ENCODE measurements at places on chromosomes 7 and 10.
A peak's percentile ranks its signal among the peaks of the same experiment; 100 is the strongest.

DNA sequence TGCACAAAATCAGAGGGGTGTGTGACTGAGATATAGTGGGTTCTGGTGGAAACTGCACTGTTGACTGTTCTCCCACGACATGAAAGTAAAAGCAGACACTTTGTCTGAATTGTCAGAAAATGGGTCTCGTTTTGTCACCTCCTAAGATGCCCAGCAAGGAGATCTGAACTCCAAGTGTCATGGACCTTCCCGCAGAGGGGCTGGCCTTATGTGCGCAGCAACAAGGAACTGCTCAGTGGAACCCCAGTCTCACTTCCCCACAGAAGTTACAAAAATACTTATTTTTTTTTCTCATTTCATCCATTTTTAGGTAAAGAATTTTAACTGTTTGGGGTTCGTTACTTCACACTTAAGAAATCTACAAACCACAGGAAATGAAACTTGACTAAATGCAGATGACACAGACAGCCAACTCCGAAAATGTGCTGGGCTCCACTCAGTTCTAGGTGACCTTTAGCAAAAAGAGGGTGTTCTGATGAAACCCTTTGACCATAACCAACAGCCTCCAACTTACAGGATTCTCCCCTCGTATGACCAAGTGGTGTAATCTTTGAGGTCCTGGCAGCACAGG, 115.0 kb downstream of the FAM107B start:
- peak; percentile 63 for DNase-seq

- DNase-seq = no peak
These were observed 101.1 kb downstream of the ELAPOR2 start for GRCh38 chr7:86958380-86958779.

DNA sequence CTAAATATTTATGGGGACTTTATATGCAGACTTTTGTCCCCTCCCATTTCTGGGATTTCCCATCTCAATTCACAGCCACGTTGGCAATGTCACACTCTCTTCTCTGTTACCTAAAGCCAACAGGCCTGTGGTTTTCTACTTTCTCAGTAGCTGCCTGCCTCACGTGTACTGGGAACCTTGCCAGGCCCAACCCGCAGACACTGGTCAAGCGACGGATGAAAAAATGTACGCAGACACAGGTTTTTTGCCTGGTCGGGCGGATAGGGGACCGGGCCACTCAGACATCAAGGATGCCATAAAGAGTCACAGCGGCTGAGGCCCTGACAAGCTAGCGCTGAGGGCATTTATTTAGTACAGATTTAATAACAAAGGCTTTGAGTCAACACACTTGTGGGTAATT, 204.4 kb upstream of the DPP6 start:
- no peak for DNase-seq

GRCh38 chr7:2353113-2353935, 1.3 kb upstream of the EIF3B start:
- DNase-seq = no peak

- DNase-seq = no peak
These were observed 85.0 kb upstream of the NAMPT start for GRCh38 chr7:106369816-106370215.

DNA sequence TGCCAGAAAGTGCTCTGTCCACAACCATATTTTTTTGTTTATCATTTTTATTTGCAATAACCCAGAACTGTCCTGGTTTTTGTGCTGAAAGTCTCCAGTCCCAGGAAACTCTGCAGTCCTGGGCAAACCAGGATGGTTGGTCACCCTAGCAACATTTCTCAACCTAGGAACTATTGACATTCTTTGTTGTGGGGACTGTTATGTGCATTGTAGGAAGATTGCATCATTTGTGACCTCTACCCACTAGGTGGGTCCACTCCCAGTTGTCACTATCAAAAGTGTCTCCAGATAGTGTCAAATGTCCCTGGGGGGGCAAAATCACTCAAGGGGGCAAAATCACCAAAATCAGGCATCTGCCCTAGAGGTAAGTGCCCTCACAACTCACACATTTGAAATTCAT, 14.0 kb upstream of the SRI start:
- no peak for DNase-seq

GRCh38 chr10:103745341-103746247, 109.8 kb downstream of the SH3PXD2A start:
- DNase-seq = no peak

- peak; percentile 80 for DNase-seq
These were observed 277.1 kb upstream of the POM121L12 start for GRCh38 chr7:52758356-52758755.

DNA sequence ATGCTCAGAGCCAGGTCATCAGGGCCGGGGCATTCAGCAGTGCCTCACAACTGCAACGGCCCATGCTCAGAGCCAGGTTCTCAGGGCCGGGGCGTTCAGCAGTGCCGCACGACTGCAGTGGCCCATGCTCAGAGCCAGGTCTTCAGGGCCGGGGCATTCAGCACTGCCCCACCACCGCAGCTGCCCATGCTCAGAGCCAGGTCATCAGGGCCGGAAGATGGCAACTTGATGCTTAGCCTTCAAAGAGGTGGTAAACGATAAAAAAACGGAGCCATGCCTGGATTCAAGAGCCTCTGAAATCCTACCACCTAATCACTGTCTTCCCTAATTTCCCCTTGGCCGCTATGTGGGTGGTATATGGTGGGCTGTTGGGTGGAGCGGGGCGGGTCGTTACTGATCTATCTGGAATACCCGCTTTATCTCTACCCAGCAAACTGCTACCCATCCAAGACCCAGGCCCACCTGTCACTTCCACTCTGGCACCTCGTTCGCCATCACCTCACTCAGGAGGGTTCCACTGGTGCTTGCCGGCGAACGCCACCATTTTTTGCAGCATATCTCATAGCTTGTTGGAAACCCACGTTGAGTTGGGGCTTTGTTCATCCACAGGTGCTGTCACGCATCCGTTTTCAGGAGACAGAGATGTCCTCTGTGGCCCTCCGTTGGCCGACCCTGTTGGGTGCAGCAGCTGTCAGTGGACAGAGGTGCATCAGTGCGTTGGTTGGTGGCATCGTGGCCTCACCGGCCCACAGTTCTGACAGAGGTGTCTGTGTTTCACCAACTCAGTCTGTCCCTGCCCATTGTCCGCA, 221.1 kb downstream of the EBF3 start:
- DNase-seq = no peak

DNA sequence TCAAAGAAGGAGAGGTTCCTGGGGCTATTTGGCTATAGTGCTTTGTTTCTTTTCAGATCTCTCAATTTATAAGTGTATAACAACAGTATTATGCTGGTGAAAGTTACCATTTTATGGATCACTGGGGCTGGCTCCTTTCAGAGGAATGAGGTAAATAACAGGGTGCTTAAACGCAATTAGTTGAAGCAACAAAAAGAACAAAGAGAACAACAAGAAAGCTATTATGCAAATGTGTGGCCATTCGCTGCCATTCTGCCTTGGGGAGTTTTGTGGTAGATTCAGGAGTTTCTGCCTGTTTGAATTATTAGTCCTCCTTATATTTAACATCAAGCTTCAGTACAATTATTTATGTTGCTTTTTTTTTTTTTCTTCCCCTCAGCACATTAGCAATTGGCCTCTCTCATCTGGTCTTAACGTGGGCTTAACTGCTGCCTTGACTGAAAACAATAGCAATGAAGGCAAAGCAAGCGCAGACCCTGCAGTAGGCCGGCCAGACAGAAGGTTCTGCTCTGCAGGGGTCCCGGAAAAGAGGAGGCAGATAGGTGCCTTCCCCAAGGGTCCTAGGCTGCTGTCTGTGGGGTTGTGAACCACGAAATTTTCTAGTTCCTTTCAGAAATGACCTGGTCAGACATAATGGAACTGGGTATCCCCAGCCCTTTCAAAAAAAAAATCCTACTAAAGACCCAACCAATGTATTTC, 339.9 kb upstream of the PODXL start:
- DNase-seq = no peak

DNA sequence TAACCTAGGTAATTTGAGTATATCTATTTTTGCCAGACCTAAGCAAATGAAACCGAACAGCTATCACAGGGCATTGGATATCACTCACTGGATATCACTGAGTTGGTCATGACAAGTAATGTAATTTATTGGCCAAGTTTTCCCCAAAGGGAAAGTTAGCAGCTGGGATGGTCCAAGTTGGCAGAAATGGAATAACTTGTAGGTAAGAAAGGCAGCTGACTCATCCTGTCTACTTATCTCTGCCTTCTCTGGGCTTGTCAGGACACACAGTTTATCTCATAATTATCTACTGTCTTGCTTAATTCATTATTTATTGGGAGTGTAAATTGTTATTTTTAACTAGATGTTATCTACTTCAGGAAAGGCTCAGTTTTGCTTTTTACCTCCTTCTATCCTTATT, 502.0 kb upstream of the DPP6 start:
- DNase-seq = no peak

DNA sequence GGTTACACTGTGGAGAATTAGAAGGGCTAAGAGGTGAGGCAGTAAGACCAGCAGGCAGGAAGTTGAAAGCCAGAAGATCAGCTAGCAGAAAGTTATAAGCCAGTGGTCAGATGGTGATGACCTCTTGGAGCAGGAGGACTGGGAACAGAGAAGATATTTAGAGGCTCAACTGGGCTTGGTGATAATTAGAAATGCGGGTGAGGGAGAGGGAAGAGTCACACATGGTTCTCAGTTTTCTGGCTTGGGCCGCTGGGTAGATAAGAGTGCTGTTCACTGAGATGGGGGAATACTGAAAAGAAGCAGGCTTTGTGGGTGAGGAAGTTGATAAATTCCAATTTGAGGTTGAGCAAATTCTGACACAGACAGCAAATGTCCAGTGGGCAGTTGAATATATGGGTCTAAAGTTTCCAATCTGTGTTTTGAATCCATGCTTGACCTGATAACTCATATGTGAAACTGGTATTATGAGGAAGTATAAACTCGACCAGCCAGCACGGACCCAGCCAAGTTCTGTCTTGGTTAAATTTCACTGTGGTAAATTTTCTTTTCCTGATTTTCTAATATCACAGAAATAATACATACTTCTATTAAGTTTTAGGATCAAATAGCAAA, 22.7 kb downstream of the LSMEM1 start:
- DNase-seq = no peak

DNA sequence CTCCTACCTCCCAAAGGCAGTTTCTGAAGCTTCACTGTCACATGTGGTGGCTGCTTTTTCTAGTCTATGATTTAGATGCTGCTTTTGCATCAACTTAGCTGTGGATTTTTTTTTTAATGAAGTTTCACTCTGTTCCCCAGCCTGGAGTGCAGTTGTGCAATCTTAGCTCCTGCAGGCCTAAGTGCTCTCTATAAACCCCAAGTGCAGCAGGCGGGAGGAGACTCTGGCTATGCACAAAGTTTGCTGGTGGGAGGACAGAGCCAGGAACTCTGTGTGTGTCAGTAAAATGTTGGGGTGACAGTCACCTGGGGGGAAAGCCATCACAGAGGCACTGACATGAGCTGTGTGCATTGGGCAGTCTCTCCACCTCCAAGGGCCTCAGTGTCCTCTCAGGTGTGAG, 138.8 kb upstream of the FAM20C start:
- no peak for DNase-seq

GRCh38 chr7:23022258-23022769, 8.4 kb upstream of the HYCC1 start:
- no peak for DNase-seq

DNA sequence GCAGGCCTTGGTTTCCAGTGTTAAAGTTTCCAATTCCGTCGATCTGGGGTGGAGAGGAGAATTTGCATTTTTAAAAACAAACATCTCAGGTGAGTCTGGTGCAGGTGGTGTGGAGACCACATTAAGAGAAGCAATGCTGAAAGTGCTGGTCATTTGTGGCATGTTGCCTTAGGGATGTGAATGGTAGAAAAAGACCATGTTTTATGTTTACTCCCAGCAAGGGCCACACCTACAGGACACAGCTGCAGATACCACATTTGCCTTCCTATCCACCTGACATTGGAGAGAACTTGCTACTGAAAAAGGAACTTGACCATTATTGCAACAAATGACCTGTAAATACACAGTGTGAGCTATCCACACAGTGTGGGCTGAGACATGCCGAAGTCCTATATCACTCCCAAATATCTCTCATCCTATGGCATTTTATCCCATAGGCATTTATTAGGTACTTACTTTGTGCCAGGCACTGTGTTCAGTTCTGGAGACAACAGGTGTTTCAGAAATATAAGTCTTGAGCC, 183.1 kb downstream of the NRP1 start:
- DNase-seq = no peak

- DNase-seq = no peak
These were observed 992.2 kb downstream of the PCDH15 start for GRCh38 chr10:53808677-53809372.

DNA sequence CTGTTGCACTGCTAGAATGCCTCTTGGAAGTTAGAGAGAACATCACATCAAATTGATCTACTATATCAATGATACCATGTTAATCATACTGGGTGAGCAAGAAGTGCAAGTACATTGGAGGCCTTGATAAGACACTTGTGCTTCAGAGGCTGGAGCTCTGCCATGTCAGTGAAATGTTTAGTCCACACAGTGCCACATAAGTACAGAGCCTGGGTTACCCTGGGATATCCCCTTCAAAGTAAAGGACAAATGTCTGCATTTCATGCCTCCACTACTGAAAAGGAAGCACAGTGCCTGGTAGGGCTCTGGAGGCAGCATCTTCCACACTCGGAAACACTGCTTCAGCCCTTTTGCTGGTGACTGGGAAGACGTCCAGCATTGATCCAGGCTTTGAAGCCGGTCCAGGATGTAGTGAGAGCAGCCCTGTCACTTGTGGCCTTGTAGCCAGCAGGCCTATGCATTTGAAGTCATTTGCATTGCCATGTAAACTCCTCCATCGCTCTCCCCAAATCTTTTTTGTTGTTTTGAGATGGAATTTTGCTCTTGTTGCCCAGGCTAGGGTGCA, 15.7 kb upstream of the STN1 start:
- no peak for DNase-seq

DNA sequence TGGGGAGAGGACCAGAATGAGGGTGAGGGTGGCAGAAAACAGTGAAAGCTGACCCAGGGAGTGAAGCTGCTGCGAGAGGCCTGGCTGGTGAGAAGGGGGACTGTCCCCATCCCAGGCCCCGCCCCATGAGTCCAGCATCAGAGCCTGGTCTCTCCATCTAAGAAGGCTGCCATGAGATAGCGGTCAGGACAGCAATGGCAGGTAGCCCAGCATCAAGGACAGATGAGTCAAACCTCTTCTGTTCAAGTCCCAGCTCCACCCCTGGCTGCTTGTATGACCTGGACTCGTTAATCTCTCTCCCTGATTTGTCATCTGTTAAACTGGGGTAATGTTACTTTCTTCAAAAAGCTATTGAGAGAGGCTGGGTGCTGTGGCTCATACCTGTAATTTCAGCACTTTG, 22.2 kb downstream of the GPNMB start:
- no peak for DNase-seq
